ENCODE measurements at places on chromosomes 6 and 20.

DNA sequence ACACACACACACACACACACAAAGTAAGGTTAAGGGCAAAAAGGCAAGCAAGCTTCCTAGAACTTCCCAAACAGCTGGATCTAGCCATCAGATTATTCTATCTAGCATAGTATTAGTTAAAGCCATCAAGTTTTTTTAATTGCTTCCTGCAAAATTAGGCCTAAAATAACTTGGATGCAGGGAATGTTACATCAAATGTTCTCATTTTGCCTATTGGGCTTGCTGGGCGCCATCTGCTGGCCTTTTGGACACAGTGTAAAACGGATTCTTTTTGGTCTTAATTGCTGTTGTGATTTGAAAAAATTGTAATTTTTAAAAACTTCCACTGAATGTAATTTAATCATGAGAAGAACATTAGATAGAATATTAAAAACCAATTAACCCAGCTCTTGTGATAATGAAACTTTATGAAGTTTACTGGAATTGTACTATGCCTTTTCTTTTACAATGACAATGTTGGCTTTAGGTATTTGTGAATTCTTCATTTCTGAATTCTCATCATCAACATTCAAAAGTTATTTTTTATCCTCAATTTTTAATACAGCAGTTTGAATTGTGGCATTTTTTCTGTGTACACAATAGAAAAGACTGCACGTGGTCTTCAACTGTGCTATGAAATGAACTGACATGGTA is 6.8 kb downstream of the MKKS start:
- DNase-seq: no peak

DNA sequence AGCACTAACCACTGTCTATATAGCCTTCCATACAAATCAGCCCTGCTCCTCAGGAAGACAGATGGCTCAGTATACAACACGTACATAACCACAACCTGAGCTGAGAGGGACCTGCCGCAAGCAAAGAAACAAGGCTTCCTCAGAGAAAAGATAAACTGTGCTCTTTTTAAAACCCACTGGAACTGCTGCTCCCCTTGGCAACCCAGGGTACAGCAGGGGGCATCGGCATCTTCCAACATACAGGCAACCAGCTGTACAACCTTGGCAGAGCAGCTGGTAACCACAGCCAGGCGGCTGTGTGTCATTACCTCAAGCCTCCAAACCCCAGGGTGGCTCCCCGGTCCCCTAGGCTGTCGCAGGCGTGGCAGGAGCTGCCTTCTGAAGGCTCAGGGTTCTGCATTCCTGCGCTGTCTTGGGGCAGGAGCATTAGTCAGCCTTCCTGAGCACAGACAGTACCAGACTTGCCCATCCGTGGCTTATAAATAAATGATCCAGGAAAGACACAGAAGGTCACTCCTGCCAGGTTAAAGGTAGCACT is 249.5 kb downstream of the ADGRG6 start:
- no peak for DNase-seq

DNA sequence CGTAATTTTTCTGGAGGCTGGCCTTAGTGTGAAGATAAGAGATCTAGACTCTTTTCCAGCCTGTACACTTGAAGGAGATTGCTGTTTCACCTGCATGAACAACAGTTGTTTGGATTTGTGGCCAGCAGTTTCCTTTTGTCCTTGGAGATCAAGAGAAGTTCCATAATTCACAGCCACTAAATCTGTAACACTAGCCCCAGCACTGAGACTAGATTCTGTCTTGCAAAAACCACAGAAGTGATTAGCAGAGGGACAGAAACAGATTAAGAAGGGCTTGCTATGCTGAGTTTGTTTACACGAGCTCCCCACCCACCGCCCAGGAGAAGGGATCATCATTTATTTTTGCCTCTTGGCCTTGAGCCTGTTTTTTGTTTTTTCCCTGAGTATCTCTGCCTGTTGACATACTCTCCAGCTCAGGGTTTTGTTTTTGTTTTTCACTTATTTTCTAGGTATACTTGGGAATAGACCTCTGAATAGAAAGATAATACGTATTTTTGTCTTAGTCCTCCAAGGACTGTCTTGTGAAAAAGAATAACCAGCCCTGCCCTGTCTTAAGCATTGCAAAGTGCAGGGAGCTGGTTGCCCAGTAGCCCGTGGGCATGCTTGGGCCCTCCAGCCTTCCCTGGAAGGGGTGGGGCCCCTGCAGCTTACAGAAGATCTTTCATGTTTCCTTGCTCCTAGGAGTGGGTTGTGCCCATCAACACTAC is 93.1 kb upstream of the SOX4 start:
- DNase-seq: no peak

- DNase-seq: no peak
Measured at GRCh38 chr6:148375401-148375800, 32.8 kb downstream of the SASH1 start.
